ENCODE measurements at places on chromosomes 16 and 17. TPM values are rescaled to one million over a fixed set of nuclear protein-coding genes. Genes with fewer than 3 reads are reported as not detected.
A peak's percentile ranks its signal among the peaks of the same experiment; 100 is the strongest.

Gene HEXIM2
- total RNA-seq = 4.7 TPM

DNA sequence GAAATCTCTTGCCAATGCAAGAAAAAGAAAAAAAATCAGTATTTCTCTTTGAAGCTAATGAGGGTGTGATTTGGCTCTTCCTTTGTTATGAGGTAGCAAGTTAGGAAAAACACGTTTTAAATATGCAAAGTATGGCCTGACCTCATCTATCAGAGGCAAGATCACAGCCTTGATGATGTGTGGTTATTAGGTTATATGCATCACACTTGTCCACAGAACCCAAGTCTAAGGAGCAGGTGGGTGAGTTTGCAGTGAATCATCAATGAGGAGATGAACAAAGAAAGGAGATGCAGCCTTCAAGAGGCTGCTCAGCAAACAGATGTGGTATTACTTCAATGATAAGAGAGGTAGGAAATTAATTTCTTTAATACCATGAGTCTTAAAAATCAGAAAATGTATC lies 594.8 kb upstream of the CDH5 start:
- DNase-seq = no peak

GRCh38 chr17:2935632-2936031 lies 127.8 kb downstream of the OR1D5 start:
- DNase-seq = no peak

Gene PLCG2
- 3.2 TPM for total RNA-seq

DNA sequence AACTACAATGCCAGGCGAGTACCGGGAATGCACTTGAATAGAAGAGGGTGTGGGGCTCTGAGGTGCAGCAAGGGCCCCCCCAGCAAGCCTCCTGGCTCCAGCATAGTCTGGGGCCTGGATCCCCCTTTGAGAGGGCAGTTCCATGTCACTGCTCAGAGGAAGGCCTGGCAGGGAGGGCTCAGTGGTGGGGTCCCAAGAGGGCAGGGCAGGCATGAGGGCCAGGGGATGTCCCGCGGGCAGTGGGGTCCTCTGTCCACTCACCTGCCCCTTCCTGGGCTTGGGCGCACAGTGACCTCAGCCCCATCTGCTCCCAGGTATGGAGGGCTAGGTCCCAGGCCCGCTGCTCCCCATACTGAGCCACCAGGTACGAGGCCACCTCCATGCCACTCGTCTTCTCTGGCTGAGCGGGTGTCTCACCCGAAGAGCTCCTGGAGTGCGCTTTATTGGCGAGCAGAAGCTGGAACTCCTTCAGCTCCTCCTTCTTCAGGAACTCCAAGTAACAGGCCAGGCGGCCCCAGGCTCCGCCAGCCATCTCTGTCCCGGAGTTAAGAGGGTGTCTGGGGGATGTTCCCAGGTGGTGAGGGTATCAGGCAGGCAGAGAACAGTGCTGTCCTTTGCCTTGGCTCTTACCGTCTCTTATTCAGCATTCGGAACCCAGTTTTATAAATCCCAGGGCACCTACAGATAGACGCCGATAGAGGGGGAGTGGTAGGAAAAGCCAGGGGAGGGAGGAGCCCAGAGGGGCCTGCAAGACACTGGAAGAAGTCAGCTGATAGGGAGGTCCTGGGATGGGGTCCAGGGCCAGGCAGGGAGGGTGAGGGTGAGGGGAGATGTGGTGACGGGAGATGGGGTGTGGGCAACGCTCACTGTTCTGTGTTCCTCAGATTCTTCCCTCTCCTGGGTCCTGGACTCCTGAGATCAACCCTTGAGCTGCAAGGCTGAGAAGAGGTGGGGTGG lies 605 bp downstream of the NLRP1 start:
- no peak for DNase-seq

DNA sequence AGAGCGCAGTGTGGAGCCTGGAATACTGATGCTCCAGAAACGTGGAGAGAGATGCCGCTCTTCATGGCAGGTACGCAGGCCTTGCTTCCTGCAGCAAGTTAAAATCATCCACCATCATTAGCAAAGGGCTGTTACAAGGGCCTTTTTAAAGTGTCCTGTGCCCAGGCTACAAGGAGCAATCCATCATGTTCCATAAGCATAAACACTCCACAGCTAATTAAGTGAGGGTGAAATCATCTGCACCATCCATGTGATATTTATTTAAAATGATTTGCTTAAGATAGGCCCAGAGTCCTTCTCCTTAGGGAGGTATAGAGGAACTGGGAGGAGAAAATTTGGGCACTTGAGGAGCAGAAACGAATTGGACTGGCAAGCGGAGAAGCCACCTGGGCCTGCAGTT lies 372.1 kb downstream of the XYLT1 start:
- DNase-seq = no peak

- DNase-seq = no peak
Observed at GRCh38 chr17:797236-797840, 15.2 kb downstream of the MRM3 start.

Gene OR1F1
- total RNA-seq = 1.1 TPM

Gene MT3
- 7.5 TPM for total RNA-seq

DNA sequence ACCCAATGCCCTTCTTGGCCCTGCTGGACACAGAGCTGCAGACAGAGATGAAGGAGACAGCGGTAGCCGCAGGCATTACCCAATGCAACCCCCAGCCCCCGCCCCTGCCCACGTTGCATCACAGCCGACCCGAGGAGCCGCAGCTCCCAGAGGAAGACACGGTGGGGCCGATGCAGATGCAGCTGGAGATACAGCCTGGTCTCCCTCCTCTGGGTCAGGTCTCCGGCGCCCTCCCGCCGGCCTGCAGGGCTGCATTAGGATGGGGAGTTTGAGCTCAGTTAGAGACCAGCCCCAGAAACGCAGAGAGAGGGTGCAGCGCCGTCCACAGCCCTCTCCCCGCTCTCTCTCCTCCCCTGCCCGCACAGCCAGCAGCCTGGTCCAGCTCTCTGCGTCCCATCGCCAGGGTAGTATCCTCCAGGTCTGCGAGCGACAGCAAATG lies 19.4 kb upstream of the UBE2I start:
- no peak for DNase-seq

Gene SERPINF2
- total RNA-seq = 0.18 TPM

Gene PIK3R6
- 0.54 TPM for total RNA-seq

- DNase-seq = peak; percentile 65
Observed at GRCh38 chr17:59329176-59330052, 2.0 kb upstream of the YPEL2 start.

- DNase-seq = no peak
Observed at GRCh38 chr17:28725660-28726225, 290 bp downstream of the TLCD1 start.

Gene DNAH9
- 5.4 TPM for total RNA-seq

- DNase-seq = no peak
Observed at GRCh38 chr17:27403480-27404005, 52.7 kb upstream of the KSR1 start.

Gene ABCC11
- total RNA-seq = 0.54 TPM

DNA sequence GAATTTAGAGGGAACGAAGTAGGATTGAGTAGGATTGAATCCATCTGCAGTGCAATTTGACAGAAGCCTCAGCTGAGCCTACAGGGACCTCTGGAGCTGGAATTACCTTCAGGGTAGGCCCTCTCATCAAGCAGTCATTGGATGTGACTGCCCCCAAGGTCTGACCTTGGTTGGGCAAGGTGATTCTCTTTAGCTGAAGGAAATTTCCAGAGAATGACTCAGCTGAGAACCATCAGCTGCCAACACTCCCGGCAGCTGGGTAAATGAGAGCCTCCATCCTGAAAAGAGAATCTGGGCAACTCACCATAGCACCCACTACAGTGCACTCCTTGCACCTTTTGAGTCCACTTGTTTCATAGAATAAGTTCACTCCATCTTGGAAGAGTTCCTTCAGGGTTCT lies 113.5 kb upstream of the MED13 start:
- no peak for DNase-seq

Gene WNT3
- 12.3 TPM for total RNA-seq

Gene FBXL16
- total RNA-seq = 5.4 TPM

GRCh38 chr17:76267051-76267576 lies 2.0 kb downstream of the UBALD2 start:
- no peak for DNase-seq

DNA sequence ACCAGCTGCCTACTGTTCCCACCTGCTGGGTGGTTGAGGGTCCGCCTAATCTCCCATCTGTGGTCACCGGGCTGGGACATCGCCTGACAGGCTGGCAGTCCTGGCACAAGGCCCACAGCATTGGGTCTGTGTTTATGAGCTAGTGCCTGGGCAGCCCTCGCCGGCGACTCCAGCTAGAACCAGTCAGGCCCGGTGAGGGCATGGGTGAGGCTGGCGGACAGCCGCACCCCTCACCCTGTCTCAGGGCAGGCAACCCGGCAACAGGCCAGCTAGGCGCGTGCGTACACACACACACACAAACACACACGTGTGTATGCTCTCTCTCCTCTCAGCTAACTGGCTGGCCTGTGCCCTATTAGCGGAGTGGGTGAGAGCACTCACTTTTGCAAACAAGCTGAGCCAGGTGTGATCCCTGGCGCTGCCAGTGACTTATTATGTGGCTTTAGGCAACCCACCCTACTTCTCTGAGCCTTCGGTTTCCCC lies 10.4 kb downstream of the HSD11B2 start:
- DNase-seq = peak; percentile 88

GRCh38 chr17:73478334-73478733 lies 165.9 kb downstream of the SDK2 start:
- no peak for DNase-seq

- DNase-seq = no peak
Observed at GRCh38 chr16:56475201-56475600, 23.8 kb downstream of the OGFOD1 start.

Gene ARMC5
- 5.3 TPM for total RNA-seq

Gene PYDC1
- total RNA-seq = 0.36 TPM

Gene ADORA2B
- total RNA-seq = 8.4 TPM

GRCh38 chr17:31480067-31480466 lies 88.6 kb downstream of the RAB11FIP4 start:
- DNase-seq = peak; percentile 45

GRCh38 chr17:32899236-32900013 lies 22.5 kb upstream of the MYO1D start:
- DNase-seq = no peak

- DNase-seq = no peak
Observed at GRCh38 chr16:56732366-56732765, 2.4 kb downstream of the NUP93 start.

Gene SMARCD2
- total RNA-seq = 16.3 TPM

GRCh38 chr17:54536306-54536705 lies 364.3 kb upstream of the TOM1L1 start:
- no peak for DNase-seq

- no peak for DNase-seq
Observed at GRCh38 chr16:72996291-72997062, 51.5 kb downstream of the ZFHX3 start.
